ENCODE measurements at places on chromosomes 11 and 22. TPM values are rescaled to one million over a fixed set of nuclear protein-coding genes. Genes with fewer than 3 reads are reported as not detected.
A peak's percentile ranks its signal among the peaks of the same experiment; 100 is the strongest.

DNA sequence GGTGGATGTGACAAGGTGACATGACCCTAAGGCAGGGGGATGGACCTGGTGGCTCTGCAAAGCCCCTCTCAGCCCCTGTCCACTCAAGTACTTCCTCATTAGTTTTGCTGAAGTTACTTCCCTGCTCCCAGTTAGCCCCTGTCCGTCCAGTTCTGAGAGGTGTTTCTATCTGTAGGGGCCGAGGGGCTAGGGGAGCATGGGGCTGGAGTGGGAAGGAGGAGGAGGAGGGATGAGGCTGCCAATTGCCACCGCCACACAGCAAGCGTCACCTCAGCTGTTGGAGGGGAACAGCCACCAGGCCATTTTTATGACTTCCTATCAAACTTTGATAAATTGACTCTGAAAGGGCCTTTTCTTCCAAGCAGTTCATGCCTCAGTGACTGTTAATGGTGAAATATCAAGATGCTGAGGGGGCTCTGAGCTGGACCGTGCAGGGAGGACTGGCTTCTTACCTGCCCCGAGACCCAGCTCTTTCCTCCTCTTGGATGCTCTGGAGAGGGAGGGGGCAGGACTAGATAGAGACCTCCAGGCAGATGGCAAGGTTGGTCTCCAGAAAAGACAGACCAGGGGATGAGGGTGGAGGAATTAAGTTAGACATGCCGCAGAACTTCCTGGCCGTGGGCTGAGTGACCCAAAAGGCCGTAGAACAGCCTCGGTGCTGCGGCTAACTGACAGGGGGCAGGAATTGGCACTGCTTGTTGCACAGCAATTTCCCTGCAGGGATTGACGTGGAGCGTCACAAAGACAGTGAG lies 137.0 kb downstream of the ST3GAL4 start:
- DNase-seq = no peak

The MMP3 gene
- polyA plus RNA-seq = 0.13 TPM

- no peak for DNase-seq
These were observed 68.6 kb downstream of the LDLRAD3 start for GRCh38 chr11:36012455-36012854.

GRCh38 chr11:115715251-115715770 lies 211.1 kb upstream of the CADM1 start:
- DNase-seq = no peak

The OR51E2 gene
- 0.91 TPM for polyA plus RNA-seq

DNA sequence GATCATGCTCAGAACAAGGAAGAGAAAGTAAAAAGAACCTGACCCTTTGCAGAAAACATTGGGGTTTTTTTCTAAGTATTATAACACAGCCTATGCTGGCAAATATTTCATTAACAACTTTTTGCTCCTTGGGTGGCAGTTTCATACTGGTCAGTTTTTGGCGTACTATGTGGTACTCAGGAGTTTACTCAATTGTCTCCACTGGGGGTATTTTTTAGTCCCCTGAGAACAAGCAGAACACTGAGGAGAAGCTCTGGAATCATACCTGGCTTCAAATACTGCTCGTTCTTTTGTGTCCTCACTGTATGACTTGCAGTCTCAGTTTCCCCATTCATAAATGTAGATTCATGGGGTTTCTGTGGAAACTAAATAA lies 90.4 kb downstream of the SERGEF start:
- DNase-seq = no peak

The ROBO3 gene
- 34.6 TPM for polyA plus RNA-seq

DNA sequence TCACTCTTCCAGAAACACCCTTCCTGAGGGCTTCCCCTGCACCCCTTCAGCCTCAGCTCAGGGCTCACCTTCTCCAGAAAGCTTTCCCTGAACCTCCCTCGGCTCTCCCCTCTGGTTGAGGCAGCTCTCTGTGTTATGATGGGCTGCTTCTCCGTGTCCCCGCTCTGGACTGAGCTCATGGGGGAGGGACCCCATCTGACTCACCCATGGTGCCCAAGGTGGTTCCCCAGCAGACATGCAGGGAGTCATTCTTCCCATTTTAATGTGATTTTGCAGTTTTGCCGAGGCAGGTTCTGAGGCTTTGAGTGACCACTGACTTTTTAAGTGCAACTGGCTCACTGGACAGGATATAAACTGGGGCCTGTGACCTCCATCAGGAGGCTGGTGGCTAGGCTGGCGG lies 495.1 kb downstream of the TBC1D22A start:
- DNase-seq = no peak

The ACTN3 gene
- polyA plus RNA-seq = 0.38 TPM

GRCh38 chr11:12188548-12189317 lies 78.3 kb downstream of the MICAL2 start:
- no peak for DNase-seq

The OR6T1 gene
- 0.09 TPM for polyA plus RNA-seq

The PARVA gene
- polyA plus RNA-seq = 113 TPM

The RBMXL2 gene
- 0.18 TPM for polyA plus RNA-seq

The PDE2A gene
- 17.9 TPM for polyA plus RNA-seq

- DNase-seq = no peak
These were observed 38.2 kb downstream of the ATXN10 start for GRCh38 chr22:45709866-45710265.

GRCh38 chr22:47372596-47373385 lies 610.3 kb downstream of the TBC1D22A start:
- DNase-seq = no peak

The WT1 gene
- polyA plus RNA-seq = 236 TPM

- no peak for DNase-seq
These were observed 22.0 kb downstream of the TUB start for GRCh38 chr11:8102965-8103364.

The ESAM gene
- 72.4 TPM for polyA plus RNA-seq

The RGL4 gene
- polyA plus RNA-seq = 6.7 TPM

- DNase-seq = no peak
These were observed 77.4 kb downstream of the NARS2 start for GRCh38 chr11:78497293-78497692.

GRCh38 chr11:65552388-65552951 lies 5.7 kb downstream of the LTBP3 start:
- no peak for DNase-seq

- DNase-seq = no peak
These were observed 7.8 kb upstream of the LIF start for GRCh38 chr22:30254314-30254713.

The LRRC74B gene
- 0.35 TPM for polyA plus RNA-seq

The PRG2 gene
- polyA plus RNA-seq = 1.8 TPM

- DNase-seq = no peak
These were observed 15.8 kb downstream of the SHANK3 start for GRCh38 chr22:50688448-50688847.

The MAPK11 gene
- 8.9 TPM for polyA plus RNA-seq

DNA sequence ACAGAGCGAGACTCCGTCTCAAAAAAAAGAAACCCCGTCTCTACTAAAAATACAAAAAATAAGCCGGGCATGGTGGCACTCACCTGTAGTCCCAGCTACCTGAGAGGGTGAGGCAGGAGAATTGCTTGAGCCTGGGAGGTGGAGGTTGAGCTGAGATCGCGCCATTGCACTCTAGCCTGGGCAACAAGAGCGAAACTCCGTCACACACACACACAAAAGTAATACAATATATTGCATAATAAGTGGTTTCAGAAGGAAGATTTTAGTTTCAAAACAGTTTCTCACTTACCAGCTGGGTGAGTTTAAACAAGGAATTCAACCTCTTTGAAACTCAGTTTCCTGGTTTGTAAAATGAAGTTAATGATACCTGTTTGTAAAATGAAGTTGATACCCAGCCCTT lies 32.7 kb upstream of the HTR3A start:
- no peak for DNase-seq

The HBG2 gene
- 1,615 TPM for polyA plus RNA-seq

DNA sequence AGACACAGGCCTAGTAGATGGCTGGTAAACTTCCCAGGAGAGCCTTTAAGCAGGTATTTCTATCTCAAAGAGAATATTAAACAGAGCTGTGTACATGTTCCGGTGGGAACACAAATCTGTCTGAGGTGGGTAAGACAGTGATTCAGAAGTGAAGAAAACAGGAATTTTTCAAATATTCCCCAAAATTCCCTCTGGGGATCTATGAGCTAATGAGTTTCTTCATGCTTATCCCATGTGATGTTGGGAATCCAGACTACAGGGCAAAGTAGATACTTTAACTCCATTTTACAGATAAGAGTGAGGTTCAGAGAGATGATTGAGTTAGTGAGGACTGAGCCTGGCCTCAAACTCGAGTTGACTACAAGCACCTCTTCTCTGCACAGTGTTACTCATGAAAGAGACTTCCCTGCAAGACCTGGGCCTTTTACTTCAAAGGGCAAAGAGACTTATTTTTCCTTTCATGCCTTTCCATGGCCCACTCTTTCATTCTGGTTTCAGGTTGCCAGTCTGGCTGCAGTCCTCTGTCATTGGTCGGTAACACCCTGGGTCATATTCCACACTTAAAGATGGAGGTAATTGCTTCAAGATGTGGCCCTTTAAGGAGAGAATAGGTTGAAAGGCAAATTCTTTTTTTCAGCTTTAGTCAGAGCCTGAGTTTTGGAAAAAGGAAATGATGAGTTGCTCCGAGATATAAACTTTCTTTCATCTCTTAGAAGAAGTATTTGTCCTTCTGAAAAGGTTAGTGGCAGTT lies 70.1 kb downstream of the CYB5R2 start:
- no peak for DNase-seq

GRCh38 chr22:36258701-36259614 lies 6.0 kb downstream of the APOL1 start:
- DNase-seq = no peak

- no peak for DNase-seq
These were observed 86.4 kb upstream of the PICALM start for GRCh38 chr11:86155200-86155844.

- DNase-seq = no peak
These were observed 312.9 kb downstream of the MN1 start for GRCh38 chr22:27488456-27489177.

DNA sequence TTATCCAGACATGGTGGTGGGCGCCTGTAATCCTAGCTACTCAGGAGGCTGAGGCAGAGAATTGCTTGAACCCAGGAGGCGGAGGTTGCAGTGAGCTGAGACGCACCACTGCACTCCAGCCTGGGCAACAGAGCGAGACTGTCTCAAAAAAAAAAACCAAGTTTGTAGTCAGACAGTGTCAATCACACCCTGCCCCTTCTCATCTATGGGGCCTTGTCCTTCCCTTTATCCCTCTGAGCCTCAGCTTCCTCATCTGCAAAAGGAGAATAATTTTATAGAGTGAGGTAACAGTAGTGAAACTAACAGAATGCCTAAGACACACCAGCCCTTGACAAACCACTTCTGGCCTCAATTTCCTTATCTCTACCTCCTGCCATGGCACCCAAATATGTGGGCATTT lies 10.7 kb downstream of the BCL9L start:
- DNase-seq = no peak

The SLC15A3 gene
- 18.5 TPM for polyA plus RNA-seq

DNA sequence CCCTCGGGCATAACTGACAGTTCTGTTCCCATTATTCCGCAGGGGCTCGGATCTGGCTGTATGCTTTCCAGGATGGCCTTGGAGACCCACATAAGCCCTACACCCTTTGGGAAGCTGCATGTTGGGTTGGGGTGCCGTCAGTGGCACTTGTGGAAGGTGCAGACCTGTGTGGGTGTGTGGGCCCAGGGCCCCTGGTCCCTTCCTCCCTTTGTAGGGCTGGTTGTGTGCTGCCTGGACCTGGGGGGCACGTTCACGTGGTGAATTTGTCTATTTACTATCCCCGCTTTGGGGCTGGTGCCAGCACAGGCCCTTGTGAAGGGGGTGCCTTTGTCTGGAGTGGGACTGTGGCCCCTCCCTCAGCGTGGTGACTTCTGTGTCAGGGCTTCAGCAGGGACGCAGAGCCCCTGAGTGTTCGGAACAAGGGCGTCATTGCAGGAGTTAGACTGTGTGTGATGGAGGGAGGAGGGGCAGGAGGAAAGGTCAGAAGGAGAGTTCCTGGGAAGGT lies 15.0 kb upstream of the PPP6R3 start:
- DNase-seq = no peak

- peak; percentile 73 for DNase-seq
These were observed at the start of gene LMO1 for GRCh38 chr11:8263769-8264410. LMO1 (minus strand) TSS chr11:8263878; CDS start chr11:8263362, 516 bp downstream.

DNA sequence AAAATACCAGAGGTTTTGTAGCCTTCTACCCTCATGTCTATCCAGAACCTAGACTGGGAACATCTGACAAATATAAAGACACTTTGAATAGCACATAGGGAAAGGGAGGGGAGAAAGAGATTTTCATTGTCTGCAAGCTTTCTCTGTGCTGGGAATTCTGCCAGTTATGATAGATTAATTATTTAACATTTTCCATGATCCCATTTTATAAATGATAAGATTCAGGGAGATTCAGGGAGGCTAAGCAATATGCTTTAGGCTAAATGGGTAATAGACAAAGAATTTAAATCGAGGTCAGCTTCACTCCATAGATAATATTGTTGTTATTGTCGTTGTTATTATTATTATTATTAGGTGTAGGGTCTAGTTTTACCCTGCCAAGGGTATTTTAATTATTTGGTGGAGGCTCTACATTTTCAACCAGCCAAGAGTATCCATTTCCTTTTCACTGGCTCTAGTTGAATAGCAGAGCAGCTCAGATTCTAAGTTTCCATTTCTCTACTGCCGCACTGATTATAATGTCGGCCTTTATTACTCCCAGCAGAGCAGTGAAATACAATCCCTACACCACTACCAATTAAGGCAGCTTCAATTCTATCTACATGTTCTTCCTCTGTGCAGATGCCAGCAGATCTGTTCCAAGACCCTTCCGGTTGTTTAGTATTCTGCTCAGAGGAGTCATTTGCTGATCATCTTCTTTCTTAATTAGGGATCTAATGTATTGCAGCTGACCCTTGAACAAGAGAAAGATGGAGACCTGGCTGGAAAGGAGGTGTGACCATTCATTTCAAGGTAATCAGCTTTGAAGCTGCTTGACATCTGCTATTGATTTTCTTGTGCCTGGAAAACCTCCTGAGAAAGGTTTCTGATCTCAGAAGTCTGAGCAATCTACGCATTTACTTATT lies 23.8 kb upstream of the SYN3 start:
- DNase-seq = no peak

DNA sequence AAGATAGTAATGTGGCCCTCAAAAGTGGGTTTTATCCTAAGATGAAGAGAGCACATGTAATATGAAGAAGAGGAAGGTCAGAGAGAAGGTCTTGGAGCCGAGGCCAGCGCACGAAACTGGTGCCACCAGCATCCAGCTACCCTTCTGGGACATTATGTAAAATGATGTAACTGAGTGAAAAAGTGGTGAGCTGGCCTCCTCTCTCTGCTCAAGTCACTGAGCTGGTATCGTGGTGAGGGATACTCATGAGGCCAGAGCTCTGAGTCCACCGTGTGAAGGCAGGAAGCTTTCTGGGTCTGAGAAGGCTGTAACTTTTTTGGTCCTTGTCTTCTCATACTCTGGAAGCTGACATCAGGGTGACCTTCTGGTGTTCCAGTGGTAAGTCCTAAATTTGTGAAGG lies 25.1 kb downstream of the RNF185 start:
- no peak for DNase-seq

DNA sequence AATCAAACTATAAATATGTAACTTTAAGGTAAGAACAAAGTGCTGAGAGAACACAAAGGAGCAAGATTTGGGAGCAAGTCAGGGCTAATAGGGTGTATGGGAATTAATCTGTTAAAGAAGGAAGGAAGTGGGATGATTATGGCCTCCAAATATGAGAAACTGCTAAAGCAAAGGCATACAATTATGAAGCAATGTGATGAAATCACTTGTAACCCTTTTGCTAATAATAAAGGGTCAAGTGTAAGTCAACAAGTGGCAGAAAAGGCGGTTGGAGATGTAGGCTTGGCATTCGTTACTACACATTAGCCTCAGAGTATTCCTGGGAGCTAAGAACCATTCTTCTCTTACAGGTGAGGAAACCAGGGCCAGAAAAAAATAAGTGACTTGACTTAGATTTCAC lies 1002.3 kb upstream of the TENM4 start:
- no peak for DNase-seq

- DNase-seq = no peak
These were observed 427.9 kb upstream of the CCDC179 start for GRCh38 chr11:23288003-23288783.

- DNase-seq = no peak
These were observed 4.3 kb downstream of the MTFP1 start for GRCh38 chr22:30429887-30430286.

Measured in renal cortex interstitium (tissue), 15 donors.